ENCODE measurements at places on chromosomes 2 and 18.

DNA sequence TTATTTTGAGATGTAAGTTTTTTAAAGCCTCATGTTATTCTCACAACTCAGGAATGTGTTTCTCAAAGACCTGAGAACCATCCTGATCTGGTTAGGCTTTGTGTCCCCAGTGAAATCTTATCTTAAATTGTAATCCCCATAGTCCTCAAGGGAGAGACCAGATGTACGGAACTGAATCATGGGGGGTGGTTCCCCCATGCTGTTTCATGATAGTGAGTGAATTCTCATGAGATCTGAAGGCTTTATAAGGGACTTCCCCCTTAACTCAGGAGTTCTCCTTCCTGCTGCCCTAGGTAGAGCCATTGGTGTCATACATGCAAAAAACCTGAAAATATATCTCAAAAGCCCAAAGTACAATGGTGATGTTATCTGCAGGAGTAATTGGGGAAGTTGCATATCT is 836.7 kb downstream of the CBLN2 start:
- DNase-seq = no peak

GRCh38 chr2:39529836-39530235 is 92.8 kb upstream of the MAP4K3 start:
- no peak for DNase-seq

DNA sequence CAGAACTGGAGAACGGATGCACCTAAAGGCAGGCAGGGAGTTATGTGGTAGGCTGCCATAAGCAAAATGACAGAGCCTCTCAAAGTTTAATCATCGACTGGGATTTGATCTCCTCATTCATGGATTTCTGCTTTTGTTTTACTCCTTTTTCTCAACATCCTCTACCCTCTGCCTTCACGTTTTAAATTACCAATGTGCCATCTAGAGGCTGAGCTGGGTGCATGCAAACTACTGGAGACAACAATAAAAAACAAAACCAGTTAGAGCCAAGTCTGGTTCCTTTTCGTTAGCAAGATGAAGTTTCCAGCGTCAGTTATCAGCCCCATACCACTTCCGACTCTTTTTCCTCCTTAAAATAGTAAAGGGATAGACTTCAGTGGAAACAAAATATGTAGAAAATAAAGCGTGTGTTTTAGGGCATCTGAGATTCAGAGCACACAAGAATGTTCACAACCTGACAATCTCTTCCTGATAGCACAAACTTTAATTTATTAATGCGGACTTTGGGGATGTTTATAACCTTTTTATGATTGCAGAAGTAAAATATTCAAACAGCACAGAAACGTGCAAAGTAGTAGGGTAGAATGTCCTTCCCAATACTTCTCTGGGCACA is 117.0 kb downstream of the LAMA1 start:
- DNase-seq = peak; percentile 15

DNA sequence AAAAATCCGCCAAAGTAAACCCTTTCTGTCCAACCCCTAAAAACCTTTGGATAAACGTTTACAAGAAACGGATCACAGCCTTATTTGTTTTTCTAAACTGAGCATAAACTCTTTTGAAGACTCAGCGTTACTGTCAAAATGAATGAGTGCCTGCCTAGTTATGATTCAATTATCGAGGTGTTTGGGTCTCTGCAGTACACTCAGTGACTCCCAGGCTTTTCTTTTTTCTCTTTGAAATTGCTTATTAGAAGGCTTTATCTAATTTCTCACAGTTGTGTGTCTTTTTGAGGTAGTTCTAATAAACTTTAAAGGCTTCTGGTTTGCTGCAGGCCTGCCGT is 663 bp downstream of the RHBDD1 start:
- no peak for DNase-seq

- DNase-seq = no peak
These were observed 172.0 kb downstream of the AFF3 start for GRCh38 chr2:99970292-99970868.

DNA sequence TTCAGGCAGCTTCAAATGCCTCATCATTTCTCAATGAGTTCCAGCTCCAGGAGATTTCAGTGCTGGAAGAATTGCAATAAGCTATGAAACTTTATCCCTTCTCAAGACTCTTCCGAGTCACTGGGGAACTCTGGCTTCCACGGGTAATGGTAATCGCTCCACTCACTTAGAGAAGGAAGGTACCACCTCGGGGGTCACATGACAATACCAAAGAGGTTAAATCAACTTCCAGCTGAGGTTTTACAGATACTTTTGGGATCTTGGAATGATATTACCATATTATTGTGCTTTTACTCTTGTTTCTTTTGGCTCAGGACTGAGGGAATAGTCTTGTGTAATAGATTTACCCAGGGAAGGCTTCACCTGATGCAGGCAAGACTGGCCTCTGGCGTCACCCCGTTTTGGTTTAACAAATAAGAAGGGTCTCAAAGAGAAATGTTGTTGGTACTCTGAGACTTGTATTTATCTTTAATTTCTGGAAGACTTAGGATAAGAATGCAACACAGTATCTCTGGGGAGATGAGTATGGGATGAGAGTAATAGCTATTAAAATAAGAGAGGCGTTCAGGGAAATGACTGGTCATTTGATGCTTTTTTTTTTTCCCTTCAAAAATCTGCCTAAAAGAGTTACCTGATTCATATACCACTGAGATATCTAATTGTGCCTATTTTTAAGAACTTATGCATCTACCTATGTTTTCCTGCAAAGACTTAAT is 316.9 kb upstream of the ZEB2 start:
- DNase-seq = no peak

- peak; percentile 36 for DNase-seq
These were observed 63.3 kb upstream of the STK17B start for GRCh38 chr2:196234672-196235071.
